Colonic mucosa (tissue), 4 donors: ENCODE measurements at places on chromosomes 6 and 20. TPM values are rescaled to one million over a fixed set of nuclear protein-coding genes. Genes with fewer than 3 reads are reported as not detected.
A peak's percentile ranks its signal among the peaks of the same experiment; 100 is the strongest.

DNA sequence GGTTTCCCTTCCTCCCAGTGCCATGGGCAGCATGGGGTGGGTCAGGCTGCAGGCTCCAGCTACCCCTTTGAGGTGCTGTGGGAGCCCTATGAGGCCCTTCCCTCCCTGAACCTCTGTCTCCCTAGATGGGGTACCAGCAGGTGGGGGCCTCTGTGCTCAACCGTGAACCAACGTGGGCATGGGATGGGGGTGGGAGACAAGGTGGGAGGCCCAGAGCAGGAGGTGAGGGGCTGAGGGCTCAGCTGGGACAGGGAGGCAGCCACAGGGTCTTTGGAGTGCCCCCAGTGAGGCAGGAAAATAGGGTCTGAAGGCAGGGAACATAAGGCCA lies 33.3 kb downstream of the SUN5 start:
- H3K27ac ChIP-seq, result peak overlapping the region; percentile 44
- no peak overlapping the region for H3K4me3 ChIP-seq
- H3K36me3 ChIP-seq, result no peaks in the 10 kb centered on the region

DNA sequence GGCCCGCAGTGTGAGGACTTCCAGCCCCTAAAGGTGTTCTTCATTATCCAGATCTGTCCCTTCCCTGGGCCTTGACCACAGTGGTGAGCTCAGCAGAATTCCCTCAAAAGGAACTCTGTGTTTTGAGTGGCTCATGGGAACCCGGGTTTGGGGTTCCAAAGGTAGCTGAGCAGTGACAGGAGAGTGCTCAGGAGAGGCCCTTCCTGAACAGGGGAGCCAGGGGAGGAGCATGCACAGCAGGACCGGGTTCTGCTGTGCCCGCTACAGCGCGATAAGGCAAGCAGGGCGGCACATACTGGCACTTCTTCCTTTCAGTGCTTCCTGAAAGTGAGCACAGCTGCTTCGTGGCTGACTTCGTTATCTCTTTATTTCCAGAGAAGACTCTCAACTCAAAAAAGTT lies 88.3 kb downstream of the SSR1 start:
- H3K4me3 ChIP-seq, result no peak overlapping the region
- no peaks in the 10 kb centered on the region for H3K27me3 ChIP-seq
- H3K36me3 ChIP-seq, result peaks cover 14% of the 10 kb centered on the region

GRCh38 chr20:13464702-13465101 lies 174.0 kb downstream of the TASP1 start:
- no peaks in the 10 kb centered on the region for H3K27me3 ChIP-seq
- no peaks in the 10 kb centered on the region for H3K36me3 ChIP-seq
- no peak for DNase-seq
- H3K4me1 ChIP-seq, result no peaks in the 10 kb centered on the region
- no peak overlapping the region for H3K4me3 ChIP-seq
- no peak overlapping the region for H3K27ac ChIP-seq

DNA sequence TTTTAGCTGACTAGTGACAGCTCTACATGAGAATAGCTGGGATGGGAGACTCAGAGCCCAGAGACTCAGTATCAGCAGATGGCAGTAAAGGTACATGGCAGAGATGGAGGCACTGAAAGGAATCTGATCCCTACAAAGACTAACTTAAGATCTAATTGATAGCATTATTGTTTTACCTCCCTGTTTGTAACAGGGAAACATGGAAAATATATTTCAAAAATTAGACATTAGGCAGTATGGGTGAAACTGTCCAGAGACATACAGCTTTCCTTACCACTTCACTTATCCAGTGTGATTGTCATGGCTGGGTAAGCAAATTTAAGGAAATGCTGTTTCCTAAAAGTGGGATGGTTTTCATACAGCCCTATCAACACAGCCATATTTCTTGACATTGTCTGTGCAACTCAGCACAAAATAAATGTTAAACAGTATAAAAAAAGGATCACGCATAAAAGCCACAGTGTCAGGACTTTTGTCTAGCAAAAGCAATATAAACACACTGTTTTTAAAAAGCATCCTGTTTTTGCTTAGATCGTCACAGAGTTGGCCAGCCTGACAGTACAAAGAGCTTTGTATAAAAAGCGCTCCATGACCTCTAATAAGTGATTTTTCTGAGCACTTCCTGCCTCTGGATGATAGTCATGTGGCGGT lies 376.9 kb downstream of the PHF3 start:
- H3K4me3 ChIP-seq, result no peak overlapping the region
- H3K27me3 ChIP-seq, result no peaks in the 10 kb centered on the region
- no peaks in the 10 kb centered on the region for H3K36me3 ChIP-seq
- no peak overlapping the region for H3K27ac ChIP-seq
- DNase-seq, result peak; percentile 51

DNA sequence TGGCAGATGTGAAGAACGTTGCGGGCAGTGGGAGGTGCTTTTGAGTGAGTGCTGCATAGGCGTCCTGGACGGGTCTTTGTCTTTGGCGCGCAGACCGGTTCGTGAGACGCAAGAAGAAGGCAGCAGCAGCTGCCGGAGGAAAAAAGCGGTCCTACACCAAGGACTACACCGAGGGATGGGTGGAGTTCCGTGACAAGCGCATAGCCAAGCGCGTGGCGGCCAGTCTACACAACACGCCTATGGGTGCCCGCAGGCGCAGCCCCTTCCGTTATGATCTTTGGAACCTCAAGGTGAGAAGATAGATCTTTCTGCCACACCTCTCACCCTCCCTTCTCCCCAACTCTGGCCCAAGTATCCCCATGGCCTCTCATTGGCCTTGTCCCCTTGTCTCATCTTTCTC lies 1.1 kb downstream of the ABT1 start:
- no peak overlapping the region for H3K27ac ChIP-seq
- H3K4me3 ChIP-seq, result peak overlapping the region; percentile 97
- H3K4me1 ChIP-seq, result peaks cover 9% of the 10 kb centered on the region
- no peak for DNase-seq
- no peaks in the 10 kb centered on the region for H3K36me3 ChIP-seq
- H3K27me3 ChIP-seq, result peaks cover 10% of the 10 kb centered on the region

NOX3 gene
- total RNA-seq, result not detected

DNA sequence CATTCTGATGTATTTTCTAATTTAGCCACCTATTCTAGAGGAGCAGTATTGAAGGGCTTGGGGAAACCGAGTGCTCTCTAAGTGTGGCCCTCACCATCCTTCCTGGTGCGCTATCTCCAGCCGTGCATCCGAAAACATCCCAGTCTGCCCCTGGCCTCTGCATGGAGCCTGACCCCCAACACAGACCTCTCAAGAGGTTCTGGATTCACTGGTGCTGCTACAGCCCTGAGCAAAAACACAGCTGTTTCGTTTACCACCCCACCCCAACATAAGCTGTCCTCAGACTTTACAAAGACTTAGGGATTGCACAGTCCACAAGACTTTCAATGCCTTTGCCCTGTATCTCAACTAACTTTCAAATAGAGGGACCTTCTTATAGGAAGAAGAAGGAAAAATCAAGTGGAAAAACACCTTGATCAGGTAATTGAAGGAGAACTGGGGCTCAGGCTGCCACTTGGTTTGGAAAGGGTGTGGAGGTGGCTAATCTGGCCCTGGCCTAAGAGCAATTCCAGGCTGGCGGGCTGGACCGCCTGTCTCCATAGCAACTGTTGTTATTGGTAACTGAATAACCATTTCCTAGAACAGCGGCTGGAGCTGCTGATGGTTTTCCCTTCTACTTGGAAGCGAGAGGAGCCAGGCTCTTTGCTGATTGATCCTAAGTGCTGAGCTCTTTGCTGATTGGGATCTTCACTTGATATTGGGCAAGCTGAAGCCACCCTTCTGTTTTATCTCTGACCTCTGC lies 90.2 kb upstream of the TOX2 start:
- H3K36me3 ChIP-seq, result no peaks in the 10 kb centered on the region
- H3K4me3 ChIP-seq, result no peak overlapping the region
- no peak overlapping the region for H3K27ac ChIP-seq
- no peaks in the 10 kb centered on the region for H3K4me1 ChIP-seq
- no peaks in the 10 kb centered on the region for H3K27me3 ChIP-seq

- no peak for DNase-seq
- no peaks in the 10 kb centered on the region for H3K27me3 ChIP-seq
- no peaks in the 10 kb centered on the region for H3K4me1 ChIP-seq
- no peaks in the 10 kb centered on the region for H3K36me3 ChIP-seq
- no peak overlapping the region for H3K27ac ChIP-seq
These were observed 39.1 kb downstream of the ADGRF5 start for GRCh38 chr6:46882645-46883044.

ABHD12 gene
- 60.6 TPM for total RNA-seq

DNA sequence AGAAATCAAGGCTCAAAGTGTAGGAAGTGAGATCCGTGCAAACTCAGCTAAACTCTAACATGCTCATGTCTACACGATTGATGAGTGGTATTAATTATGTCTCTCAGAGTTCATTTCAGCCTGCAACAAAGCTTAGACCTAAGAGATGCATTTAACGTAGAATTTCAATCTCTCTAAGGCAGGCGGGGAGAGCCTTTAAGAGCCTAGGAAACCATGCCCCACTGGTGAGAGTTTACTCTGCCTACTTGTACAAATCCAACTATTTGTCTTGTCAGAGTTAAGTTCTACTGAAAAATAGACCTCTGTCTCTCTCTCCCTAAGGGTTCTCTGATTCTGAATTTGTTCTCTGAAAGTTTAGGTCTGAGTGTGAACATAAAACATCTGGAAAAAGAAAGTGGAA lies 100.9 kb downstream of the SPTLC3 start:
- no peak overlapping the region for H3K4me3 ChIP-seq
- no peak overlapping the region for H3K27ac ChIP-seq
- no peak for DNase-seq
- H3K4me1 ChIP-seq, result no peaks in the 10 kb centered on the region

DNA sequence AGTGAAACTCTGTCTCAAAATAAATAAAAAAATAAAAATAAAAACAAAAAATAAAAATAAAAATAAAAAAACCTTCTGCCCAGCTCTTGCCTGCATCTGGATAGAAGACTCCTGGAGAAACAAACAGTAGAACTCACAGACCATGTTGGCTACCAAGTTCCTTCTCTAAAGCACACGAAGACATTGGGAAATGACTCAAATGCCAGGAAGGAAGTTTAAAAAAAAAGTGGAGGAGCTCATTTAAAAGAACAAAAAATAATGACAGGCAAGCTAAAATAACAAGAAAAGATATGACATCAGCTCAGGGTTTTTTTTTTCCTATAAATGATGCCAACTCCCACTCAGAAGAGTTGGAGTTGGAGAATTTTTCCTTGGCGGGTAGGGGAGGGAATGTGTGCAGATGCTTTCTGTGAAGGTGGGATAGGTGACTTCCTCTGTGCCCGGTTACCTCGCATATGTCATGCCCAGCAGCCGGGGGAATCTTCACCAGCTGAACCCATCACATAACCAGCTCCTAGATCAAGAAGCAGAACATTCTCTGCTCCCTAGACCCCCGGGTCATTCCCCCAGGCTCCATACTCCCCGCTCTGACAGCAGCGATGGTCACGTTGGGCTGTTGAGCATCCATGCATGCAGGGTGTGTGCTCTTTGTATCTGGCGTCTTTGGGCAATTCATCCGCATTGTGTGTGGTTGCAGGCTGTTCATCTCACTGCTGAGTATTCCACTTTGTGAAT lies 17.3 kb upstream of the CD93 start:
- H3K27me3 ChIP-seq, result no peaks in the 10 kb centered on the region
- no peaks in the 10 kb centered on the region for H3K4me1 ChIP-seq
- DNase-seq, result no peak
- no peak overlapping the region for H3K4me3 ChIP-seq

PNPLA1 gene
- 0.35 TPM for total RNA-seq

SSTR4 gene
- not detected for total RNA-seq

DNA sequence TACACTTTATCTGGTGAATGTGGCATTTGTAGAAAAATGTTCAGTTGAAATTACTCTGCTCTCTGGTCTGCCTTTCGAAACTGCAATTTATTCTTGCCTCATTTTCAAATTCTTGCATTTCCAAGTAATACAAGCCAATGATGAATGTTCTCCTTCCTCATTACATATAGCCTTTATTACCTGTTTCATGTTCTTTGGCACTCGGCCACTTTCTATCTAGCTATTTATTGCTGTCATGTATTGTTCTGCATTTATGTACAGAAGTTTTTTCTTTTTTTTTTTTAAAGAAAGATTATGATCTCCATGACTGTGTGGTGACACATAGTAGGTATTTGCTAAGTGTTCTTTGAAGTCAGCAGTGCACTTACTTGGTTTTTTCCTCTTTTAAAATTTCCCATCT lies 261.4 kb downstream of the ZFAND3 start:
- DNase-seq, result peak; percentile 26
- H3K36me3 ChIP-seq, result no peaks in the 10 kb centered on the region
- H3K27me3 ChIP-seq, result no peaks in the 10 kb centered on the region
- no peak overlapping the region for H3K4me3 ChIP-seq
- H3K4me1 ChIP-seq, result peaks cover 6% of the 10 kb centered on the region

DNA sequence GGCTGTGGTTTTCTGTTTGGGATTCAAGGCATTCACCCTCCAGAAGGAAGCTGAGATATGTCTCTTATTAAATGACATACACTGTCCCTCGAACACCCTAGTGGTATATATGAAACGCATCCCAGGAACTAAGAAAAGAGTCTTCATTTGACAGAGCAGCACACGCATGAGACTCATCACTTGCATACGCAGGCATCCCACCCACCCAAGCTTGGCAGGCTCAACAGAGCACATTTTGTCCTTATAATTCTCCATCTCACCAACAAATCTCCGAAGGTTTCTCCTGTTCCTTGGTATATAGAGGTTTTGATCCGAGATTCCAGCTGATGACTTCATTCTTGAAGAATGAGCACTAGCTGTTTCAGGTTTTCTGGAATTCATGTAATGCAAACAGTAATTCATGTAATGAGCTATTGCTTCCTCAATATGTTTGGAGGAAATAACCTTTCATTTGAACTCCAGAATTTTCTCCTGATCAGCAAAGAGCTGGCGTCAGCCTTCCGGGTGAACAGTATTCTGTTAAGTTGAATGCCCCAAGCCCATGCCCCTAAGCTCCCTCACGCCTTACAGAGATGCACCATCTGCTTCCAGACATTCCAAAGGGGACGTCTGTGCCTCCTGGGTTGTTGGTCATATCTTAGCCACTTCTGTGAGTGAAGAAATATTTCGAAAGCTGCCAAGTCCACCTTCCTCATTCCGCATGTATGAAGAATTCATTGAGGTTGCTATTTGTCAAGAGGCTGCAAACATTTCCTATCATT lies 66.0 kb upstream of the CDH4 start:
- H3K27ac ChIP-seq, result no peak overlapping the region
- no peak overlapping the region for H3K4me3 ChIP-seq
- no peaks in the 10 kb centered on the region for H3K4me1 ChIP-seq
- H3K36me3 ChIP-seq, result no peaks in the 10 kb centered on the region
- H3K27me3 ChIP-seq, result no peaks in the 10 kb centered on the region
- no peak for DNase-seq

SAMD3 gene
- 5.1 TPM for total RNA-seq

DNA sequence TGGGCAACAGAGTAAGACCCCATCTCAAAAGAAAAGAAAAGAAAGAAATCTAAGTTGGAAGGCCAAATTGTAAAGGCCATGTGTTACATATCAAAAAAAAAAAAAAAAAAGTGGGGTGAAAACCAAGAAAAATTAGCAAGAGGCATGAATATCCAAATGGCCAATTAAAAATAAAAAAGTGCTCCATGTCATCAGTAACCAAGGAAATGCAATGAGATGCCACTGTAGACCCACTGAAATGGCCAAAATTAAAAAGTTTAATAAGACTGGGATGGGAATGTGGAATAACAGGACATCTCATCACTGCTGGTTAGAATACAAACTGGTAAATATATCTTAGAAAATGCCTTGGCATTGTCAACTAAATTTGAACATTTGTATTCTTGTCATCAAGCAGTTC lies 30.1 kb upstream of the BCLAF1 start:
- no peak overlapping the region for H3K4me3 ChIP-seq
- H3K27ac ChIP-seq, result no peak overlapping the region
- DNase-seq, result no peak

SFT2D1 gene
- 65.0 TPM for total RNA-seq

- no peak overlapping the region for H3K27ac ChIP-seq
- H3K27me3 ChIP-seq, result no peaks in the 10 kb centered on the region
- no peaks in the 10 kb centered on the region for H3K36me3 ChIP-seq
- no peak overlapping the region for H3K4me3 ChIP-seq
These were observed 942.5 kb upstream of the CITED2 start for GRCh38 chr6:140316966-140317365.
